Stimulated activated CD8-positive, alpha-beta memory T cell treated with anti-CD3 and anti-CD28 coated beads, Interleukin-15, amount 100 ng/mL, for 4 hours (primary cell): ENCODE measurements at places on chromosomes 3 and 15.

GRCh38 chr3:127552038-127552437 is 38.5 kb downstream of the TPRA1 start:
- DNase-seq: no peak

DNA sequence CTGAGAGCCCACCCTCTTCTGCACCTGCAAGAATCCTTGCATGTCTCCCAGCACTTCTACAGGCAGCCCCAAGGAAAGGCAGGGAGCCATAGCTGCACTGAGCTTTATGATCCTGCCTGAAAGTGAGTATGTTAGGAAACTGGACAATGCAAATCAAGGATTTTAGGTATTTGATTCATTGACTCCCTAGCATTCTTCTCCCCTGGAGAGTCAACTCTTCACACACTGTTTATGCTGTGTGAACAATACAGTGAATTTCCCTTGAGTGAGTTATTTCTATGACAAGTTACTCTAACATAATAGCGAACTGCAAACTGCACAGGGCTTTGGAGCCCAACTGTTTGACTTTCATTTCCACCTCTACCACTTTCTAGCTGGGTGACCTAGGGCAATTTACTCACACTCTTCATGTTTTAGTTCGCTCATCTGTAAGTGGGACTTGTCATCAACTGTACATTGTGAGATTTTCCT is 96.0 kb upstream of the PHLDB2 start:
- DNase-seq: no peak

DNA sequence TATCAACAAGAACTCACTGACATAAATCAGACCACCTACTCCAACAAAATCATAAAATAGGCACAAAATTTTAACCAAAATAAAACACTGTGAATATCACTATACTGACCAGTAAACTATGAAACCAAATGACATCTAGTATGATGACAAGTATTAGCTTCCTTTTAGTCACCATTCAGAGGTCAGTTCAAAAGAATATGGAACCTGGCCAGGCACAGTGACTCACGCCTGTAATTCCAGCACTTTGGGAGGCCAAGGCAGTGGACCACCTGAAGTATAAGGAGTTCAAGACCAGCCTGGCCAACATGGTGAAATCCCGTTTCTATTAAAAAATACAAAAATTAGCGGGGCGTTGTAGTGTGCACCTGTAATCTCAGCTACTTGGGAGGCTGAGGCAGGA is 65.8 kb downstream of the SMARCC1 start:
- DNase-seq: no peak

GRCh38 chr3:113266738-113267137 is 55.4 kb downstream of the BOC start:
- no peak for DNase-seq

- no peak for DNase-seq
Observed at GRCh38 chr15:40246496-40247280, 7.8 kb downstream of the PAK6 start.

GRCh38 chr15:98866511-98866910 is 141.1 kb downstream of the PGPEP1L start:
- no peak for DNase-seq

GRCh38 chr3:122563717-122564025 is 429 bp downstream of the PARP9 start:
- DNase-seq: no peak

GRCh38 chr15:49423021-49423420 is at the start of gene FGF7:
Gene FGF7 (plus strand): TSS chr15:49423242. CDS start chr15:49424298, 1,056 bp downstream.
- no peak for DNase-seq

DNA sequence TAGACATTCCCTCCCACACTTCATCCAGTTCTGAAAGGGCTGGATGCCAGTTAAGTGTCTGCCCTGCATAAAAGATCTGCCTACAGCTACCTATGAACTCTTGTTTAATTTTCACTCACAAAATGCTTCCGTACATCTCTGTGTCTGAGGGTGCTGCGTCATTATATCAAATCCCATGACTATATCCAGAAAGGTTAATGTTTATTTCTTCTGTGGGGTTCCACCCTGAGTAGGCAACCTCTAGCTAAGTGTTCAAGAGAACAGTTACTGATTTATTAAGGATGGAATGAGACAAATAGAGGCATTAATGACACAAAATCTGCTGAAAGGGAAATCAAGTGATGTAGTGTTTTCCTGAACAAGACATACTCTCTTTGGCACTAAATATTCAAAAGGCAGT is 220.2 kb downstream of the MTHFS start:
- DNase-seq: no peak
